ENCODE measurements at places on chromosomes 1 and 21. TPM values are rescaled to one million over a fixed set of nuclear protein-coding genes. Genes with fewer than 3 reads are reported as not detected.

Gene MASP2
- polyA plus RNA-seq: not detected

Gene ADCY10
- polyA plus RNA-seq: 0.02 TPM

Gene LAD1
- polyA plus RNA-seq: not detected

DNA sequence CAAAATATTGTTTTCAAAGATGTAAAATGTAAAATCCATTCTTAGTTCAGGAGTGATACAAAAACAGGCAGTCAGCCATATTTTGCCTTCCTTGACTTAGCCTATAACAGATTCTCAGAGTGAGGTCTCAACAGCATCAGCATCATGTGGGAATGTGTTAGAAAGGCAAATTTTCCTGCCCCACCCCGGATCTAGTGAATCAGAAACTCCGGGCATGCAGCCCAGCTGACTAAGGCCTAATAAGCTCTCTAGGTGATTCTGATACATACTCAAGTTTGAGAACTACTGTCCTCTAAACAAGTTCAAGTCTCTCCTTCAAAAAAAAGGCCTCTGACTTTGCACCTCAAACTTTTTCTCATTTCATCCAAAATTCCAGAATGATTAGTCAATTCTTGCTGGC, 46.9 kb upstream of the PRRC2C start:
- peak; percentile 96 for DNase-seq

DNA sequence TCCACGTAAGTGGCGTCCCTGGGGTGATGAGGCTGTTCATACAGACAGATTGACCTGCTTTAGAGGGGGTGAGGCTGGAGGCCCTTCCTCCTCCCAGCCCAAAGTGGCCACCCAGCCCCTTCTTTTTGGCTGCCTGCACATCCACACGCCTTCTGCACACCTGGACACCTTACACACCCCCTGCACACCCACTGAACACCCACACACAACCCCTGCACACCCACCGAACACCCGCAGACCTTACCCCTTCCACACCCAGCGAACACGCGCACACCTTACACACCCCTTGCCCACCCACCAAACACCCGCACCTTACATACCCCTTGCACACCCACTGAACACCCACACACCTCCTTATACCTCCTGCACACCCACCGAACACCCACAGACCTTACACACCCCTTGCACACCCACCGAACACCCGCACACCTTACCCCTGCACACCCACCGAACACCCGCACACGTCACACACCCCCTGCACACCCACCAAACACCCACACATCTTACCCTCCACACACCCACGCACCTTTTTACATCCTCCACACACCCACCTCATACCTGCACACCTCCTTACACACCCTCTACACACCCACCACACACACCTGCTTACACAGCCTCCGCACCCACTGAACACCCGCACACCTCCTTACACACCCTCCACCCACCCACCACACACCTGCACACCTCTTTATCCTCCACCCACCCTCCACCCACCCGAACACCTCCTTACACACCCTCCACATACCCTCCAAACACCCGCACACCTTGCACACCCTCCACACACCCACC, 37.7 kb downstream of the COQ8A start:
- DNase-seq: no peak

GRCh38 chr1:230228236-230228897, 161.3 kb downstream of the GALNT2 start:
- DNase-seq: no peak

DNA sequence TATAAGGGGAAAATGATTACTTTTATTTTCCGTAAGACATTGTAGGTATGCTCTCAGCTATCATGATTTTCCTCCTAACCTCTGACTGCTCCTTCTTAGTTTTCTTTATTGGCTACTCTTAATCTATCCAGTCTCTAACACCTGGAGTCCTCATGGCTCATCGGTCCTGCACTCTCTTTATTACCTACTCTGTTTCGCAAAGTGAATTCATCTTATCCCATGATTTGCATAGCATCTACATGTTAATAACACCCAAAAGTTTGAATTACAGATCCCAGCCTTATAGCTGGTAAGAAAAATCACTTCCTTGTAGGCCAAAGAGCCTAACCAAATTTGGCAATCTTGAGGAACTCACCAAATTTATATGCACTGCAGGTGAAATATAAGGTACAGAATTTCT, 136.3 kb downstream of the CDC42BPA start:
- DNase-seq: no peak

DNA sequence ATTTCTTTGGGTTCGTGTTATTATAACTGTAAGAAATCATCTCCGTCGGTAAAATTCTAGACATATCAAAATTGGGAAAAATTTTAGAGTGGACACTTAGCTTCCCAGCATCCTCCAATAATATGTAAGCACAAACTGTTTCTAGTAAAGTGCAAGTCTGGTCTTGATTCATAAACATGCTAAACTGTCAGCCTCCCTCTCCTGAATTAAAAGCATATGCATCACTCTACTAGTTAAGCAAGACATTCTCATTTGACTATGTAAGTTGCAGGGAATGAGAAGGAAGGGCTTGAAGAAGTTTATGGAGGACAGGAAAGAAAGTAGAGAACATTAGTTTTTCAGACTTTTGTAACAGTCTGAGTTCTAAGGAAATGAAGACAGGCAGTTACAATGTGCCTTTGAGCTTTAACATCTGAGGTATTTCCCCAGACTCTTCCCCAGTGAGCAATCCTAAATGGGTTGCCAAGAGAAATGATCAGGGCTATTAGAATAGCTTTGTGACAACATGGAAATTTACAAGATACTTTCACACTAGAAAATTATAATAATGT, 90.0 kb downstream of the TYW3 start:
- DNase-seq: peak; percentile 38

Gene PCNT
- 8.2 TPM for polyA plus RNA-seq

Gene ZNF695
- 1.0 TPM for polyA plus RNA-seq

- no peak for DNase-seq
These were observed 53.5 kb downstream of the XCL2 start for GRCh38 chr1:168490306-168490705.

- no peak for DNase-seq
These were observed 607 bp downstream of the BTG3 start for GRCh38 chr21:17612023-17612564.

Gene STRIP1
- polyA plus RNA-seq: 37.3 TPM

DNA sequence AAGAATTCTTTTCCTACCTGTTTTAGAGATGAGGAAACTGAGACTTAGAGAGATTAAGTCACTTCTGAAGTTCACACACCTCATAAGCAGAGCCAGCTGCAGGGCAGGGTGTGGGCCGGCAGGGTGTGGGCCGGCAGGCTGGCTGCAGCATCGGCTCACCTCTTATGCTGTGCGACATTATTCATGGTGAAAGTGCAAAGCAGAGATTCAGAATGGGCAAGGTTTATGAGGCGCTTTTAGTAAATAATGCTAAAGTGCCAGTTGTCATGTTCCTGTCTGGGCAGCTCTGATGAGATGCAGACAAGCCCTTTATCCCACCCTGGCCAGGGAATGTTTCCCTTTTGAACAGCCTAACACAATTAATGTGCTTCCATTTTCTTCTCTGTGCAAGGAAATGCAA, 14.6 kb downstream of the MAB21L3 start:
- DNase-seq: no peak

Gene SESN2
- 35.4 TPM for polyA plus RNA-seq

- DNase-seq: no peak
These were observed 204.7 kb downstream of the NFIA start for GRCh38 chr1:61287014-61287413.

DNA sequence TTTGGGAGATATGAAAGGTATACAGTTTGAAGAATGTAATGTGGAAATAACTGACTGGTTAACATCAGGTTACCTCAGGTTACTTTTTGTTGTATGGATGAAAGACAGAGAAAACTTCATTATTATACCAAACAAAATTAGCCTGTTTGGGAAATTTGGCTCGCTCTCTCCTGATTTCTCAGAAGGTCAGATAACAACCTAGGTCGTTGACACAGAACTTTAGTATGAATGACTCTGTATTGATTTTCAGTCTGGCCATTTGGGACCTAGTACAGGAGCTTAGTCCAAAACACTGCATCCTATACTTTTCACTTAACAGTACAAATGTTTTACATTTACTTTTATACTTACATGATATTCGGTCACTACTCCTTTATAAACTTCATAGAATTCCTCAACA, 128.3 kb downstream of the ATP1B1 start:
- DNase-seq: no peak

Gene CAMSAP2
- 7.5 TPM for polyA plus RNA-seq

GRCh38 chr1:246404078-246404477, 103.0 kb downstream of the SMYD3 start:
- DNase-seq: no peak

DNA sequence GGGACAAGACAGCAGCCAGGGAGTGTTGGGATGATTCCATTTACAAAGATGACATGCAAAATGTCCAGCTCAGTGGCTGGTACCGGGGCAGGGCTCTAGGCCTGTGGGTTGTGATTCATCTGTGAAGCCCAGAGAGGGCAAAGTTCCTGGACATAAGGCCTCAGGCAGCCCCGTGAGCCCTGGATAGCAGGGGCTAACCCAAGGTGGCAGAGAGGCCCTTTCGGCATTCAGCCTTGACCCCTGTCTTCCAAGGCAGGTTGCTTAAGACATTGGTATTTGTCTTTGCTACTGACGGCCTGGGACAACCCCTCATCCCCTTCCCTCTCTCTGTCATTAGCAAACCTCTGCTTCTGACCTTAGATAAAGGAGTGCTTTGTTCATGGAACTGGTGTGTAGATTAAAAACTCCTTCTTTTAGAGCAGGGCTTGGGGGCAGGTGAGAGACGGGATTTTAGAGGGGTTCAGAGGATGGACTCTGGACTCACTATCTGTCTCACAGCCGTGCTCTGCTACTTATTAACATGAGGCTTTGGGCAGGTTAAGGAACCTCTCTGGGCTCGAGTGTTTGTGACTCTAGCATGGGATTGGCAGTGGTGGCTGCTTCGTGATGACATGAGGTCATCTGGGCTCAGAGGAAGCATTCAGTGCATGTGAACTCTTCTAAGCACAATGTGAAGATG, 36.3 kb downstream of the TMEM51 start:
- no peak for DNase-seq

GRCh38 chr1:112982853-112983536, 27.0 kb upstream of the SLC16A1 start:
- no peak for DNase-seq

DNA sequence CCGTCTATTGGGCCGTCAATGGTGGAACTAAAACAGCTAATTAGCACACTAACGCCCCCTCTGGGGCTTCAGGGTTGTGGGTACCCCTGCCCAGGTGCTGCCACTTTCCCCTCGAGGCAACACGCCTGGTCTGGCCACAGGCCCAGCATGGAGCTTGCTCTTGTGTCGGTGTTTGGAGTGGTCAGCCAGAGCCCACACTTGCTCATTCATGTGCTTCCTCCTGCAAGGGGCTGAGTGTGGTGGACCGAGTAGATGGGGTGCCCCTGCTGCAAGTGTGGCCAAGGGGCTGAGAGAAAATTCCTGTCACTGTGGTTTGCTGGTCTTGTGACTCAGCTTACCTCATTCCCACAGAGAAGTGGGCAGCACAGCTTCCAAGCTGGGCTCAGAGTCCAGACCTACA, 25.7 kb downstream of the HTR6 start:
- DNase-seq: no peak

Gene ATP6V1G3
- not detected for polyA plus RNA-seq

DNA sequence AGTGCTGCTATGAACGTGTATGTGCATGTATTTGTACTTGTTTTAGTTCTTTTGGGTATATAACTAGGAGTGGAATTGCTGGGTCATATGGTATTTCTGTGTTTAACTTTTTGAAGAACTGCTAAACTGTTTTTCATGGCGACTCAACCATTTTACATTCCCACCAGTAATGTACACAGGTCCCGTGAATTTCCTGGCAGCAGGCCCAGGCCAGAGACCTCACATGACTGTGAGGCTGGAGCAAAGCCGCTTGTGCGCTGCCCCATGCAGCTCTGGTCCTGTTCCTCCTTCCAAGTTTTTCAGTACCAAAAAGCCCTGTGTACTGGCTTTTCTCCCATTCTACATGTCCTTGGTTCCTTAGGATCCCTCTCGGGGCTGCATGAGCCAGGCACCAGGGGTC, 29.6 kb downstream of the ACOT11 start:
- DNase-seq: no peak

Gene PGBD5
- 0.07 TPM for polyA plus RNA-seq

- no peak for DNase-seq
These were observed 1.6 kb downstream of the GJC2 start for GRCh38 chr1:228151180-228151925.

DNA sequence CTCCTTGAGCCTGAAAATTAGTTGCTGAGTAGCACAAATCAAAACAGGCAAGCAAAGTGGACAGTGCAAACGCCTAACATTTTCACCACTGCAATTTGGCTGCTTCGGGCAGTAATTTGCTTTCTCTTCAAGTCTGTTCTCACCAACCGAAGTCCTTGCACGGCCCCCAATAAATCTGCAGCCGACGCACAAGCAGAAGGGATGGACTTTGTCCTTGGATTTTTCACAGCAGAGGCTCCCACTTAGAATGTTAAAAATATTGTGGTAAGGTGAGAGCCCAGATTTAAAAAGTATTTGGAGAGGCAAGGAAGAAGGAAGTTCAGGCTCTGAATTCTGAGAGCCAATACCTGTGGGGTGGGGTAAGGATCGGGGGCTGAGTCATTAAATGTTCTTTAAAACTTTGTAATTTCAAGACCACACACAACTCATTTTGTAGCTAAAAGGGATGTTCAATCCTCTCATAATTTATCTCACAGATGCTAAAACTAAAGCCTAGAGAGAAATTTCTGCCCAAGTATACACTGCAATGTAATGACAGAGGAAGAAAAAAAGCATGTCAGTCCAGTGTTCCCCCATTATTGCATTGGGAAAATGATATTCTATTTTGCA, 6.2 kb downstream of the CD247 start:
- DNase-seq: no peak

Gene KIF26B
- polyA plus RNA-seq: 3.0 TPM

GRCh38 chr1:19081218-19081893, 124.9 kb upstream of the IFFO2 start:
- no peak for DNase-seq

DNA sequence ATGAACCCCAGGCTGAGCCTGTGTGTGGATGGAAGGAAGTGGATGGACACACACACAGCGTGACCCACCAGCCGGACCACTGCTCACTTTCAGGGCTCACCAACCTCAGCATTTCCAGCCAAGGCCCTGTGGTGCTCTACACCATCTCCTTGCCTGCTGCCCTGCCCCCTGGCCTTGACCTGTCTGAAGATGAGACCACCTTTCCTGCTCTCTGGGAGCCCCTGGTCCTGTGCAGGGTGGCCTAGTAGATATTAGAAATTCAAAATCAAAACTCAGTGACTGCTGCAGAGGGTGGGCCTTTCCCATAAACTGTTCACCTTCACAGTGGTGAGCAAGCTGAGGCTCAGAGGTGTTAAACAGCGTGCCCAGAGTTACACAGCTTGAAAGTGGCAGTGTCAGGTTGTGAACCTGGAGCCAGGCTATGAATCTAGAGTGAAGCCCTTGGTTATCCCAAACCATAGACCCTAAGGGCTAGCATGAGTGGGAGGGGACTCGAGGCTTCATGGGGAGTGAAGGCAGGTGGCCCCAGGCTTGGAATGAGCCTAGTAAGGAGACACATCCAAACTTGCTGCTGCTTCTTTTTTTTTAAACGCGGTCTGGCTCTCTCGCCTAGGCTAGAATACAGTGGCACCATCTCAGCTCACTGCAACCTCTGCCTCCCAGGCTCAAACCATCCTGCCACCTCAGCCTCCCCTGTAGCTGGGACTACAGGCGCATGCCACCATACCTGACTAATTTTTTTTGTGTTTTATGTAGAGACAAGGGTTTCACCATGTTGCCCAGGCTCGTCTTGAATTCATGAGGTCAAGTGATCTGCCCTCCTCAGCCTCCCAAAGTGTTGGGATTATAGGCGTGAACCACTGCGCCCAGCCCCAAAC, 41.5 kb downstream of the MAN1C1 start:
- no peak for DNase-seq
